ENCODE measurements at places on chromosomes 2 and 18. TPM values are rescaled to one million over a fixed set of nuclear protein-coding genes. Genes with fewer than 3 reads are reported as not detected.
A peak's percentile ranks its signal among the peaks of the same experiment; 100 is the strongest.

DNA sequence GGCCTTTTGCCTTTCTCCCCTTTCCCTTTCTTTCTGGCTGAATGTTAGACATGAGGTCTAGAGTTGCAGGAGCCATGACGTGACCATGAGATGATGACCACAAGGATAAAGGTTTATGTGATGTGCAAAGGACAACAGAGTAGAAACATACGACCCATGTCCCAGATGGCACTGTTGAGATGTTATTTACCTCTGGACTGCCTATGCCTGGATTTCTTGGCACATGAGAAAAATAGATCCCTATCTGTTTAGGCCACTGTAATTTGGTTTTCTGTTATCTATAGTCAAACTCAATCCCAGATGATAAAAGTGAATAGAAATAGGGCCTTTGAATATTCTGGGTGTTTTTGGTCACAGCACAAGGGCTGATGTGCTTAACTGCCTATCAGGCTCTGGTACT, 58.8 kb downstream of the GDF7 start:
- DNase-seq = no peak

- DNase-seq = no peak
These were observed 103.6 kb downstream of the NXPH2 start for GRCh38 chr2:138676619-138677021.

GRCh38 chr2:9463698-9464034, 10.7 kb upstream of the IAH1 start:
- DNase-seq = no peak

- no peak for DNase-seq
These were observed 292.2 kb upstream of the MC4R start for GRCh38 chr18:60664736-60665135.

- DNase-seq = no peak
These were observed 4.3 kb upstream of the HAAO start for GRCh38 chr2:42796427-42797248.

GRCh38 chr2:58734365-58734764, 493.2 kb upstream of the FANCL start:
- DNase-seq = peak; percentile 57

- DNase-seq = no peak
These were observed 67.9 kb downstream of the HNRNPLL start for GRCh38 chr2:38534746-38535403.

DNA sequence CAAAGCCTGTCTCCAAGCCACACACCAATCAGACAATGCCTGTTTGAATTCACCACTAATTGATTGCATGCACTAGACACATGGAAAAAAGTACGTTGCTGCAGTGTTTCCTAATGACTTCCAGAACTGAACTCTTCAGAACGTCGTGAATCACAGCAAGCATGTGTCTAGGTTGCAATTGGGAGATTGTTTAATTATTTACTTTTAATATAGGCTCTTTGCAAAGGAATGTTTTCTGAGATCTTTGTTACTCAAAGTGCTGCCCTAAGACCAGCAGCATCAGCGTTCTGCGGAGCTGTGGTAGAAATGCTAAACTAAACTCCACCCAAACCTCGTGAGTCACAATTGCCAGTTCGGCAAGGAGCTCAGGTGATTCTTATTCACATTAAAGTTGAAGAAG, 52.7 kb upstream of the CCDC68 start:
- DNase-seq = peak; percentile 34

DNA sequence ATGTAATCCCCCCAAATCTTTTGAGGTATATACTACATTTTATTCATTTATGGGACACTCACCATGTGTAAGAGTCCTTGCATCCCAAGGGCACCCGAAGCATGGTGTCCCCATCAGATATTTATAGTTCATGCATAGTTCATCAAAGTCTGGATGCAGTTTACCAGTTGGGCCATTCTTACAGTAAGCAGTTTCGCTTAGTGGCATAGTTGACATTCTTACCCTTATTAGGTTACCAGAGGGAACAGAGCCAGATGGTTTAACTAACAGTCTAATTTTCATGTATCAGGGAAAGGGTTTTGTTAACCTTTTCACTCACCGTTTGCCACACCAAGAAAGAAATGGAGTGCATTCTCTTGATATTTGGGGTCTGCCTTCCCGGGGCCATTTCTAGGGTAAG, 7.1 kb downstream of the ZNF407 start:
- peak; percentile 38 for DNase-seq

GRCh38 chr2:236877972-236878371, 207.7 kb upstream of the COPS8 start:
- no peak for DNase-seq

GRCh38 chr2:96756788-96757476, 3.8 kb upstream of the CNNM4 start:
- peak; percentile 37 for DNase-seq

DNA sequence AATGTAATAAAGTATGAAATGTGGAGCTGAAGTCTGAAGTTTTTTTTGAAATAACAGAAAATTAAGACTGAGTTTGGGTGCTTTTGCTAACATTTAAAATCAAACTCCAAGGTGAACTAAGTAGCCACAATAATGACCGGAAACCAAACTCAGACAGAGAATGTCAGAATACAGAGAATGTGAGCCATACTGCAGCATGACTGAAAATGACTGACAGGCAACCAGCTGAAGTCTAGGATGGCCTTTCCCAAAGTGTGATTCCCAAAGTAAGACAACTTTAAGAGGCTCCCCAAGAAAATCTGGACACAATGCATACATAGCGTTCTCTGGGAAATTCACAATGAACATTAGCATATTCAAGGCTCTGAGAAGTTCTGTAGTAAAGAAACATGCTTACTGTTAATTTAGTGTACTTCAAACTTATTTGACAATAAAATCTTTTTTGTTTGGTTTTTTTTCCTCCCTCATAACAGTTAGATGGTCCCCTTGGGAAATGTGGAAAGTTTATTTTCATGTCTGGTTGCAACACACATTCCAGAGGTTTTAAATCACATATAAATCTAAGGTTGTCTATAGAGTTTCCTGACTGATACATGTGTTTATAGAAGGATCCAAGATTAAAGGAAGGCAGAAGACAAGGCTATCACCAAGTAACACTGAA, 28.6 kb downstream of the PLA2R1 start:
- DNase-seq = peak; percentile 63

TMEM214 gene
- 70.9 TPM for polyA plus RNA-seq

LCT gene
- not detected for polyA plus RNA-seq

ADGRF3 gene
- 0.24 TPM for polyA plus RNA-seq

TMEFF2 gene
- polyA plus RNA-seq = not detected

POTEJ gene
- polyA plus RNA-seq = not detected
